ENCODE measurements at places on chromosomes 7 and 10.

DNA sequence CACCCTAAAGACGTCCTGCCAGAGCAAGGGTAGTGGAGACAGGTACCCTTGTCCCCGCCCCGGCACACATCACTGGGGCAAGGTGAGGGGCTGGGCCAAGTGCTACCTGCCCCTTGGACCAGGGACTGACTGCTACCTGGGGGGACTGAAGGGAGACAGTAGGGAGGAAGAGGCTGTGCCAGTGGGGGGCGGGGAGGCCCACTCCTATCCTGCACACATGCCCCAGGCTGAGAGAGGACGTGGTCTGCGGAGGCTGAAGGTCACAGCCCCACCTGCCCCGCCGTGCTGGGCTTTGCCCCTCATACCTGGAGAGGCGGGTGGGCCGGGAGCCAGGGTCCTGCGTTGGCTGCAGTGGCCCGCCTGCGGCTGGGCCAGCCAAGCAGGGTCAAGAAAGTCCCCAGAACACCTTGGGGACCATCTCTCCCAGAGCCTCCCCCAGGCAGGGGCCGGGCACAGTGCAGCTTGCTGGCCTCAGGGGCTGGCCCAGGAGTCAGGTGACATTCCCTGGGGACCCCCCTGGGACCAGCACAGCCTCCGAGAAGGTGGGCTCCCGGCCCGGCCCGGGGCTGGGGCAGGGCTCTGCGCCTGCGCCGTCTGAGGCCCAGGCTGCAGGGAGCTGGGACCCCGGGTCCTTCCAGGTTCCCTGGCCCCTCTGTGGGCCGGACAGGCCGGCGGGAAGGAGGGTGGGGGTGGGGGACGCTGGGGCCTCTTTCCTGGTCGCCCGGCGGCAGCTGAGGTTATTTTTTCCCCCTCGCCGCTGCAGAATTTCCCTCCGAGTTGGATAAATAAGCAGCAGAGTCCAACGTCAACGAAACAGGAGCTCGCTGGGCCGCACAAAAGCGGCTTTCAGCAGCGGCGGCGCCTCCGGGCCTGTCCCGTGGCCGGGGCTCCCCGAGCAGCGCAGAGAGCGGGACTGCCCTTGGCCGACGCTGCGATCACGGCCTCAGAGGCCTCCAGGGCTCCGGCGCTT, 9.8 kb upstream of the FZD9 start:
- no peak for DNase-seq

DNA sequence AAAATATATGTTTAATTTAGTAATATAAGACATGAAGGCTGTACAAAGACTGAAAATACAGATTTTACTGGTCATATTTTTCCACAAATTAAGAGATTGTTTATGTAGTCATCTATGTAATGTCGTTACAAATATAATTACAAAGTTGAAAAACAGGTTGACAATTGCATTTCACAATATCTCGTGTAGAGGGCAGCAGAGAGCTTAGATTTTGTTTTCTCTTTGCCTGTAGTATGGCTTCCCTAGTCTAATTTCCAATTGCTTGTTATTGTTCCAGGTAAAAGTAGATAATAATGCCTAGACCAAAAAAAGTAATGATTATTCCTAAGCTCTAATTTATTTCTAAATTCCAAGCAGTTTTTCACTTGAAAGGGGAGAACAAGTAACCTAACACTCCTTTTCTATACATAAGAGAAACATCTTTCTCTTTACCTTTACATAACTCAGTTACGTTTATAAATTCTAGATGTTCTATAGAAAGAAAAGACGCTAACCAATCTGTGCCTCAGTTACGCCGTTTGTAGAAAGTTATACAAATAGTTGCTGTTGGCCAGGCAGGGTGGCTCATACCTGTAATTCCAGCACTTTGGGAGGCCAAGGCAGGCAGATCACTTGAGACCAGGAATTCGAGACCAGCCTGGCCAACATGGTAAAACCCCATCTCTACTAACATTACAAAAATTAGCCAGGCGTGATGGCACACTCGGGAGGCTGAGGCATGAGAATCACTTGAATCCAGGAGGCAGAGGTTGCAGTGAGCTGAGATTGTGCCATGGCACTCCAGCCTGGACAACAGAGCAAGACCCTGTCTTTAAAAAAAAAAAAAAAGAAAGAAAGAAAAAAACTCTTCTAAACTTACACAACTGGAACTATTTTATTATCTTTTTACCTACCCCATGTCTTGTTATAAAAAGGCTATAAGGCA, 30.0 kb downstream of the NET1 start:
- DNase-seq, result no peak

DNA sequence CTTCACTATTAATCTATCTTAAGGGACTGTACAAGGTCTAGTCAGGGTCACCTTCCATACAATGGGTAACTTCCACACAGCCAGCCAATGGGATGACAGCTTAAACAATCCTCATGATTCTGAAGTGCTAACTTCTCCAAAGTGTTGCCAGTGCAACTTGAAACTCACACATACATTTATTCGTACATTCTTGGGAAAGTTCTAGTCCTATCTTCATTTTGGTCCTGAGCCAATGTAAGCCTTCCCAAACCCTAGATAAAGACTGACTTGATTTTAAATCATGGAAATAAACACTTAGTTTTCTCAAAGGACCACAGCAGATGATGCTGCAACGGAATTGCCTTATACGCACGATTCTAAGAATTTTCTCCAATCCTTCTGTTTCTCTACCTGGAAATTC, 117.5 kb upstream of the COL1A2 start:
- no peak for DNase-seq

- no peak for DNase-seq
These were observed 111.1 kb downstream of the CPED1 start for GRCh38 chr7:121099572-121099971.

DNA sequence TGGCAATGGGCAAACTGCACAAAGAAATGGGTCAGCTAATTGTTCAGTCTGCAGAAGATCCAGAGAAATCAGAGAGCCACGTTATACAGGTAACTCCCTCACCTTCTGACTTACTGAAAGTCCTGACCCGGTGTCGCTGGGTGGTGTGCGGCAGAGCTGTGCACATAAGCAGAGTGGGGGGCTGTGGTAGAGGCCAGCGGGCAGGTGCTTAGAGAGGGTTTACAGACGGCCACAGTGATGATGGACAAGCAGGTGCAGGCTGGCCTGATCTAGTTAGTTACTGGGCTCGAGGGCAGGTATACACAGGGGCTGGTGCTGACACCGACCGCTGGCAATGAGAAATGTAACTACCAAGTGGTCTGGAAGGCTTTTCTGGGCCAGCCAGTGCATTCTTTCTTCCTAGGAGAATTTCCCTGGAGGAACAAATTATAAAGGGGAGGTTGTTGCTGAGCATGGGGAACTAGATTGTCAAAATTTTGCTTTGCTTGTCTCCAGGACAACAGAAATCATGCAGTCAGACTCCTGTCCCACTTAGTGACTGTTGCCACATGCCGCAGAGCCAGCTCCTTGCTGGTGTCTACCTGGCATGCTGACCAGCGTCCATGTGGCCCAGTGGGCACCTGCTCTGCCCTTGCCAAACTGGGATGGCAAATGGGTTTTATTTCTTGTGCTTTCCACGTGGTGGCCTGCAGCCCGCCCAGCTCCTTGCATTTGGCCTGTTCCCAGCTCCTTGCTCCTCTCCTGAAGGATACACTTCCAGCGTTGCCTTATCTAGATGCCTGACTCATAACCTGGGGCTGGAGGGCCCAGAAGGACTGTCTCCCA, 28.8 kb downstream of the DENND10 start:
- no peak for DNase-seq

- no peak for DNase-seq
These were observed 37.7 kb upstream of the R3HCC1L start for GRCh38 chr10:98096731-98097130.

DNA sequence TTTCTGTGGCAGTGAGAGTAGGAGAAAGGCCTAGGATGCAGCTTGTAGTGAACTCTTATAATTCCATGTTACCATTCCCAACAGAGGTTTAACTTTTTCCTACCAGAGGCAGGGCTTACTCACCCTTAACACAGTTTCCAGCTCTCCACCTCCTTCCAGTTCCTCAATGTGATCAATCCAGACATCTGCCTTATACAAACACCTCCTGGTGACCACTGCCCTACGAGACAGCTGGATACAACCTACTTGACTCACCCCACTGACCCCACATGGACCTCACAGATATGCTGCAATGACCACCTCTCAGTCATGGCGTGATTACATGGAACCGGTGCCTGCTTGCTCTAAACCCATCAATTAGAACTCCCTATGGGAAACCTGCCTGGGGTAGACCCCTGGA, 326.5 kb downstream of the TNS3 start:
- no peak for DNase-seq

Data from activated CD8-positive, alpha-beta memory T cell treated with anti-CD3 and anti-CD28 coated beads, Interleukin-2, amount 10 ng/mL, durations not matched to agents 7 days and 5 days (primary cell).